Astrocyte (in vitro differentiated cells and primary cell): ENCODE measurements at places on chromosomes 2 and 18. TPM values are rescaled to one million over a fixed set of nuclear protein-coding genes. Genes with fewer than 3 reads are reported as not detected.

DNA sequence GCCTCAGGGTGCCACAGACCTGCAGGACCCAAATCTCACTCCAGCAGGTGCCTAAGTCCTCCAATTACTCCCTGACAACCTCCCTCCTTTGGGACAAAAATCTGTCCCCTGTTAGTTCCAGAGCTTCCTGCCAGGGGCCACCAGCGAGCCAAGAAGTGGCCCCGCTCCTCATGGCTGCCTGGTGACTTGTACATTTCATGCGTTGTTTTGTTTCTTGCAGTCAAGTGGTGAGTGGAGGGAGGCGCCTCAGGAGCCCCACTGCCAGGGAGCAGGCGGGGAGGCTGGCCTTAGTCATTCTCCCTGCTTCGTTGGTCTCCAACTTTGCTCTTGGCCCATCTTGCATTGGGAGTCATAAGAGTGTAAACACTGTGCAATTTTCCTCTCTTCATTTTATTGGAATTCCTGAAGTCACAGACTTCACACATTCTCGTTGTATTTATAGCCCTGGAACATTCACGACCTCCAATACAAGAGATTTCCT is 81.3 kb downstream of the KCNF1 start:
- H3K36me3 ChIP-seq, result no peaks in the 10 kb centered on the region
- peak; percentile 51 for DNase-seq
- no peaks in the 10 kb centered on the region for H3K27me3 ChIP-seq
- H3K4me1 ChIP-seq, result peaks cover 6% of the 10 kb centered on the region
- no peak overlapping the region for H3K4me3 ChIP-seq
- H3K27ac ChIP-seq, result no peak overlapping the region

DNA sequence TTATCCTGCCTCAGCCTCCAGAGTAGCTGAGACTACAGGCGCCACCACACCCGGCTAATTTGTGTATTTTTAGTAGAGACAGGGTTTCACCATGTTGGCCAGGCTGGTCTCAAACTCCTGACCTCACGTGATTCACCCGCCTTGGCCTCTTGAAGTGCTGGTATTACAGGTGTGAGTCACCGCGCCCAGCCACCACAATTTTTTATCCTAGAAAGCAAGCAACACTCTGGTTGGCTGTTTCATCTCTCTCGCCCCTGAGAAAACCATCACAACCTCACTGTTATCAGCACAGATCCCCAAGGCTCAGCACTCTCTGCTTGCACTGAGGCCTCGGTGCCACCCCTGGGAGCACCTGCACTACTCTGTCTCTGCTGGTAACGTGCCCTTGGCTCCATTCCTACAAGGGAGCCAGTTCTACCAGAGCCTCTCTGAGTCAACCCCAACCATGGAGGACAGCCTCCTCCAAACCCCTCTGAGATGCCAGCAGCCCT is 134.8 kb upstream of the AGAP1 start:
- peaks cover 28% of the 10 kb centered on the region for H3K27me3 ChIP-seq
- H3K27ac ChIP-seq, result no peak overlapping the region
- no peaks in the 10 kb centered on the region for H3K36me3 ChIP-seq

GRCh38 chr2:177758591-177759371 is 313.8 kb downstream of the PDE11A start:
- no peak overlapping the region for H3K4me3 ChIP-seq
- no peak overlapping the region for H3K27ac ChIP-seq
- peak; percentile 31 for DNase-seq
- no peaks in the 10 kb centered on the region for H3K27me3 ChIP-seq
- no peaks in the 10 kb centered on the region for H3K4me1 ChIP-seq

GRCh38 chr18:48408727-48409590 is at the start of gene ZBTB7C:
ZBTB7C (minus strand) TSS chr18:48409383.
- DNase-seq, result no peak
- H3K27me3 ChIP-seq, result peaks cover 42% of the 10 kb centered on the region
- peak within 1 kb of the TSS; percentile 66 for H3K4me3 ChIP-seq
- peaks cover 10% of the 10 kb centered on the region for H3K4me1 ChIP-seq

- DNase-seq, result peak; percentile 79
- H3K27me3 ChIP-seq, result no peaks in the 10 kb centered on the region
- no peaks in the 10 kb centered on the region for H3K4me1 ChIP-seq
- H3K36me3 ChIP-seq, result no peaks in the 10 kb centered on the region
Measured at GRCh38 chr2:170177950-170178781, at the start of gene MYO3B. MYO3B (plus strand) TSS chr2:170178147; CDS start chr2:170178288, 141 bp downstream.

DNA sequence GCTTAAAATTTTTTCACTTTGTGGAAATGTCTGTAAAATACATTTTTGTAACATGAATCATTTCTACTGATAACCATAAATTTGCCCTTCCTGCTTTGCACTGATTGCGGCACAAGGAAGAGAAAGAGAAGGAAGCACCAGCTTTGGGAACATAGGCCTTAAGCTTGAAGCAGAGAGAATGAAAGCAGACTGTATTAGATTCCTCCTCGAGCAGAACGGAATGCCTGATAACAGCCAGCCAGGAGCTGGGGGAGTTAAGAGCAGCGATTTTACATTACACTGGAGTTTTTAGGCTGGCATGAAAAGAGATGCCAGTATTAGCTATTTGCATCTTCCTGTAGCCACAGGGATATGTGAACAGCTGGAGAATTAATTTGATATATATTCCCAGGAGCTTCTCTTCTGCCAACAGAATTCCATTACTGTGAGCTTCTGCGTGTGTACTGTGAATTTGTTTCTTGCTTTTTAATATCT is 33.5 kb downstream of the CRIM1 start:
- peaks cover 5% of the 10 kb centered on the region for H3K36me3 ChIP-seq
- H3K4me3 ChIP-seq, result no peak overlapping the region
- H3K27me3 ChIP-seq, result no peaks in the 10 kb centered on the region
- peak; percentile 50 for DNase-seq

DNA sequence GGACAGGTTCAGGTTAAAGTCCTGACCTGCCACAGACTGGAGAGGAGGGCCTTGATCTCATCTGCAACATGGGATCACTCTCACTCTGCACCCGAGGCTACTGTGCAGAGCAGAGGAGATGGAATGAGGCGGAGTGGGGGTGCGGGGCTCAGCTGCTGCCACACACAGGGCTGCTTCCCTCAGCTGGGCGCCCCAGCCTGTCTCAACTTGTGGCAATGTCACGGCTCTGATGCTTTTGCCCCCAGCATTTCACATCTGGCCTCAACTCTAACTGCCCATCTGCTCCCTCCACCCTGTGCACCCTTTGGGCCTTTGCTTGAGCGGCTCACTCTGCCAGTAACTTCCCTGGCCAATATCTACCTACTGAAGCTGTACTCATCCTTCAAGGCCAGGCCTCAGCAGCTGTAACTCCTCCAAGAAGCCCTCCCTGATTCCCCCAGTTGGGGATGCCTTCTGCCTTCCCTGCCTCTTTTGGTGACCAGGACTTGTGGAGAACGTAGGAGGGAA is 70.3 kb downstream of the POLR1A start:
- H3K27me3 ChIP-seq, result no peaks in the 10 kb centered on the region
- DNase-seq, result no peak
- H3K27ac ChIP-seq, result peak overlapping the region; percentile 66
- H3K4me1 ChIP-seq, result peaks cover 31% of the 10 kb centered on the region

DNA sequence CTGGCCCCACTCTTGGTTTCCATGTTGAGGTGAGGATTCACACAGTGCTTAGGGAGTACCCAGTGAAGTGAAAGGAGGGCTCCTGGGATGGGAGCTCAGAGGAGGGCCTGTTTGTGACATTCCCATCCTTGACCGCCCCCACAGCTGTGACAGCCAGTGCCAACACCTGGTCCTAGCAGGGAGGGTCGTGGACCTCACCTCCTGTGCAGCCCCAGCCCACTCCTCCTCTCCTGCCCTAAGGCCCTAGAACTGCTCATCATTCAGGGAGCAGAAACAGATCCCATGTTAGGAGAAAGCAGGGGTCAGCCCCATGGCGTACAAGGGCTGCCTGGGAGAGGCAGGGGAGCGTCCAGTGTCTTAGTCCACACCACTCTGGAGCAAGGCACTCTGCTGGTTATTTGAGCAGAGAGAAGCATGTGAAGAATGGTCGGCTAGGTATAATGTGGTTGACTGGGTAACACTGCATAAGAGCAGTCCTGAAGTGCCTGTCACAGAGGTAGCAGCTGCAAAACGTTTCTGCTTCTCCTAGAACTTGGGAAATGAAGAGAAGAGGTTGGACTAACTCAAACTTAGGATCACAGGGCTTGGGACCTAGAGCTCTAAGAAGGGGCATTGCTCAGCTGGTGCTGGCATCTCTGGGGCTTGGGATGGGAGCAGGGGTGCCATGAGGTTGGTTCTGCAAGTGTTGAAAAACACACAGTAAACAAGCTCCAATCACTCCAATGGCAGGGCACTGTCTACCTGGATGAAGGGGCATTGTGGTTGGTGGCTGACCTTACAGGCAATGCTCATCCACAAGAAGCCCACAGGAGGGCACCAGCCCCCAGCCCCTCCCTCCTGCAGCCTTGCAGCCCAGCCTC is 55.6 kb downstream of the FAM168B start:
- H3K36me3 ChIP-seq, result no peaks in the 10 kb centered on the region
- H3K4me1 ChIP-seq, result no peaks in the 10 kb centered on the region
- no peak for DNase-seq
- H3K27me3 ChIP-seq, result peaks cover 13% of the 10 kb centered on the region
- no peak overlapping the region for H3K4me3 ChIP-seq

GRCh38 chr2:28155086-28155485 is 237.6 kb upstream of the FOSL2 start:
- H3K36me3 ChIP-seq, result no peaks in the 10 kb centered on the region
- peaks cover 14% of the 10 kb centered on the region for H3K4me1 ChIP-seq
- H3K27me3 ChIP-seq, result no peaks in the 10 kb centered on the region
- H3K27ac ChIP-seq, result no peak overlapping the region
- no peak for DNase-seq

- DNase-seq, result peak; percentile 86
- peak overlapping the region; percentile 97 for H3K27ac ChIP-seq
- H3K4me3 ChIP-seq, result peak overlapping the region; percentile 65
- peaks cover 13% of the 10 kb centered on the region for H3K4me1 ChIP-seq
- H3K27me3 ChIP-seq, result no peaks in the 10 kb centered on the region
Measured at GRCh38 chr2:195658541-195658890, 1.5 kb downstream of the SLC39A10 start.

DNA sequence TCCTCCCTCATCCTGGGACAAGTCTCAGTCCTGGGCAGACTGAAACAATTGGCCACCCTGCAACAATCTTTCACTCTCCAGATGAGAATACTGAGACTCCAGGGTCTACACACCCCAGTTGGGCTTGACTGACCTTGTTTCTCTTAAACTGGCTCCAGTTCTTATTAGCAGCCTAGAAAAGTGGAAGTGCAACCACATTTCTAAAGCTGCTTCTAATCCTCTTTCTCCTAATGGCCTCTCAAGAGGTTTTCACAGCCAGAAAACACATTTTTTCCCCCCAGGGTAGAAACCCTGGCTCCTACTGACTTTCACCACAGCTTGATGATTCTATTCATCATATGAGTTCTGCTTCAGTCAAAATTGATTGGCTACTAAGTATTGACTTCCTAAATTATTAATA is 45.8 kb downstream of the SLC4A5 start:
- no peak for DNase-seq
- H3K36me3 ChIP-seq, result no peaks in the 10 kb centered on the region
- H3K27ac ChIP-seq, result no peak overlapping the region
- H3K4me3 ChIP-seq, result no peak overlapping the region
- H3K4me1 ChIP-seq, result no peaks in the 10 kb centered on the region

DNA sequence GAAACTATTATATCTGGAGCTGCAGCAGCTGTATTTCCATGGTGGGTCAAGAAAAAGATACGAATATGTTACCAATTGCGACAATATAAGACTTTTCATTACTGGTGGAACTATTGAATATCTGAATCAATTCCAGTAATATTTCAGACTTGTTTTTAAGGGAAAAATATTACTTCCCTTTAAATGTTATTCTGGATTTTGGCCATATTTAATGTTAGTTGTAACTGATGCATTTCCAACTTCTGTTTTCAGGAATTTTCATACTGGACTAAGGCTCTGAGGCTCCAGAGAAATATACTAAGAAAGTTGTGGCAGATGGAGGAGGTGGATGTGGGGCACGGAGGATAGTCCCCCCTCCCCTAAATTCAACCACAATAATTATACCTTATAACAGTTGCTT is 555.2 kb upstream of the SETBP1 start:
- H3K4me3 ChIP-seq, result no peak overlapping the region
- no peaks in the 10 kb centered on the region for H3K4me1 ChIP-seq
- no peaks in the 10 kb centered on the region for H3K36me3 ChIP-seq
- no peak for DNase-seq

- H3K27me3 ChIP-seq, result no peaks in the 10 kb centered on the region
- no peak overlapping the region for H3K27ac ChIP-seq
- DNase-seq, result no peak
Measured at GRCh38 chr2:171726847-171727450, 39.7 kb downstream of the DYNC1I2 start.

- no peaks in the 10 kb centered on the region for H3K4me1 ChIP-seq
- H3K36me3 ChIP-seq, result no peaks in the 10 kb centered on the region
- H3K27ac ChIP-seq, result no peak overlapping the region
- no peak for DNase-seq
Measured at GRCh38 chr2:59892398-59892797, 661.1 kb downstream of the BCL11A start.

GRCh38 chr2:118967124-118967880 is 25.3 kb downstream of the MARCO start:
- H3K36me3 ChIP-seq, result no peaks in the 10 kb centered on the region
- H3K4me1 ChIP-seq, result no peaks in the 10 kb centered on the region
- H3K27me3 ChIP-seq, result no peaks in the 10 kb centered on the region
- H3K4me3 ChIP-seq, result no peak overlapping the region
- H3K27ac ChIP-seq, result no peak overlapping the region

DNA sequence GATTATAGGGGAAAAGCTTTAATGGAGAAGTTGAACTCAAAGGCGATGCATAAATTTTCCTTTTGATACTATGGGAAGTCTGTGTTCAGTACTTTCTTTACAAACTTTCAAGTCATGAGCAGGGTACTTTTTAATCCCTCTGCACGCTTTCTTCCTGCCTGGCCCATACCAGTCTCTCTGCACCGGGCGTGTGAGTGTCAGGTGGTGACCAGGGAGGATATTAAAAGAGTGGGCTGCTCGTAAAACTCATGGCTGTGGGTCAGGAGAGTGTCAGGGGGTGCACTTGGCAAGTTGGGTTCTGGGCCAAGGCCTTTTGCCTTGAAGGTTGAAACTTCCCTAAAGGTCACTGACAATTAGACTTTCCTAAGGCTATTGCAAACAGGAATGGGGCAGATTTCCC is 367.8 kb downstream of the GPD2 start:
- H3K4me1 ChIP-seq, result no peaks in the 10 kb centered on the region
- no peaks in the 10 kb centered on the region for H3K36me3 ChIP-seq
- H3K27me3 ChIP-seq, result no peaks in the 10 kb centered on the region
- no peak overlapping the region for H3K4me3 ChIP-seq
- DNase-seq, result no peak

- no peak overlapping the region for H3K4me3 ChIP-seq
- no peak for DNase-seq
- H3K27me3 ChIP-seq, result no peaks in the 10 kb centered on the region
- H3K27ac ChIP-seq, result no peak overlapping the region
- no peaks in the 10 kb centered on the region for H3K4me1 ChIP-seq
Measured at GRCh38 chr18:63192885-63193349, 126.7 kb downstream of the BCL2 start.

- H3K27ac ChIP-seq, result peak overlapping the region; percentile 33
- H3K4me3 ChIP-seq, result no peak overlapping the region
Measured at GRCh38 chr18:23259701-23260681, 124.7 kb downstream of the CABLES1 start.

The NT5C1B gene
- not detected in 2 replicates for total RNA-seq

The SLC4A5 gene
- 0.36 and 0.41 TPM in 2 replicates for total RNA-seq

The EVA1A gene
- 19.0 and 28.6 TPM in 2 replicates for total RNA-seq

The HOXD11 gene
- not detected in 2 replicates for total RNA-seq
